Fibroblast of the aortic adventitia (primary cell): ENCODE measurements at places on chromosomes 6 and 20. TPM values are rescaled to one million over a fixed set of nuclear protein-coding genes. Genes with fewer than 3 reads are reported as not detected.

- DNase-seq = peak; percentile 30
These were observed 7.2 kb downstream of the HLA-G start for GRCh38 chr6:29834564-29835436.

The COL21A1 gene
- 29.0 and 29.5 TPM in 2 replicates for total RNA-seq

The TBC1D22B gene
- 3.5 and 4.8 TPM in 2 replicates for total RNA-seq

The KCNB1 gene
- total RNA-seq = 0.27 and 0.41 TPM in 2 replicates

The CYP24A1 gene
- total RNA-seq = 0.98 TPM in 1 of 2 replicates, not detected in the other

DNA sequence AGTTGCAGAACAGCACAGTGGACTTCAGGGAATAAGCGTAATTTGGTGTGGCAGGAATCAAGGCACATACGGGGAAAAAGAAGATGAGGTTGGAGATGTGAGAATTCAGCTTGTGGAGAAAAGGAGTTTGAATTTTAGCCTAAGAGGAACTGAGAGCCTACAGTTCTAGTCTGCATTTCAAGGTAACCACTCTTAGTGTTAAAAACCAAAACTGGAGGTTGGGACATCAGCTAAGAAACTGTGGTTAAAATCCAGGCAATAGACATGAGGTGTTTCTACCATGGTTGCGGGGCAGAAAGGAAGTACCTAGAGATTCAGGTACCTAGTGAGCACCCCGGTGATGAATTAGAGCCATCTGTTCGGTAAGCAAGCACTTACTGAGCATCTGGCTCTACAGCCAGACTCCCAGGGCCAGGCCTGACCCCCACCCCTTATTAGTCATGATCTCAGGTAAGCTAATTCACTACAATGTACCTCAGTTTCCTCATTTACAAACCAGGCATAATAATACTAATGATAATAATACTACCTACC, 44.4 kb downstream of the FAXC start:
- DNase-seq = no peak

GRCh38 chr20:5608442-5609161, 141.6 kb upstream of the SHLD1 start:
- DNase-seq = peak; percentile 61

GRCh38 chr6:41673704-41674000, 35.4 kb downstream of the MDFI start:
- DNase-seq = no peak
